ENCODE measurements at places on chromosomes 4 and X. TPM values are rescaled to one million over a fixed set of nuclear protein-coding genes. Genes with fewer than 3 reads are reported as not detected.
A peak's percentile ranks its signal among the peaks of the same experiment; 100 is the strongest.

DNA sequence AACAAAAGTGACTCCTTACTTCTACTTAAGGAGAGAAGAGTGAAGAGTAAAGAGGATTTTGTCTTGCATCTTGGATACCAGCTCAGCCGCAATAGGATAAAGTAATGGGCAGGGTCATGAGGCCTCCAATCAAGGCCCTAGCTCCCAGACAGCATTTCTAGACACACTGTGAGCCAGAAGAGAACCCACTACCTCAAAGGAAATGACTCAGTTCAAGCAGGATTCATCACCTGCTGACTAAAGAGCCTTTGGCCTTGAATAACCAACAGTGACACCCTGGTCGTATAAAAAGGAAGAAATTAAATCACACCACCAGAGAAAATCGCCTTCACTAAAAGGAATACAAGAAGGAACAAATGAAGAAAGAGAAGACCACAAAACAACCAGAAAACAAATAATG lies 416.1 kb downstream of the PCDH18 start:
- DNase-seq, result no peak

GRCh38 chrX:121496966-121497365 lies 449.6 kb downstream of the GLUD2 start:
- DNase-seq, result no peak

- no peak for DNase-seq
Measured at GRCh38 chr4:106602711-106603110, 234.1 kb upstream of the GIMD1 start.

- no peak for DNase-seq
Measured at GRCh38 chr4:43567644-43568043, 675.1 kb downstream of the GRXCR1 start.

GRCh38 chr4:67332627-67333026 lies 212.7 kb downstream of the CENPC start:
- DNase-seq, result peak; percentile 1

DNA sequence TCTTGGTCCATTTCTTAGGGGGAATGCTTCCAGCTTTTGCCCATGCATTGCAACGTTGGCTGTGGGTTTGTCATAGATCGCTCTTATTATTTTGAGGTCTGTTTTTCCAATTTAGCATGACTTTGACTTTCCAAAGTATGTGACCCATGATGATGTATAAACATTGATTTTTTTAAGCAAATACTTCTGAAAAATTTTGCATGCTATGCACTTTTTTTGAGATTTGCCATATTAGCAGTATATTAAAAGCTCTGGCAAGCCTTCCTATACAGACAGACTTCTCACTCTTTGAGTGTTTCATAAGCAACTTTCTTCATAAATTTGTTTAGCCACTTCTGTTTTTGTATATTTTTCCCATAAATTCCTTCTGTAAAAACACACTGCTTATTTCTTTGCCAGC lies 746.4 kb upstream of the LCORL start:
- no peak for DNase-seq

GRCh38 chrX:68894513-68895340 lies 65.9 kb downstream of the EFNB1 start:
- DNase-seq, result peak; percentile 73

DNA sequence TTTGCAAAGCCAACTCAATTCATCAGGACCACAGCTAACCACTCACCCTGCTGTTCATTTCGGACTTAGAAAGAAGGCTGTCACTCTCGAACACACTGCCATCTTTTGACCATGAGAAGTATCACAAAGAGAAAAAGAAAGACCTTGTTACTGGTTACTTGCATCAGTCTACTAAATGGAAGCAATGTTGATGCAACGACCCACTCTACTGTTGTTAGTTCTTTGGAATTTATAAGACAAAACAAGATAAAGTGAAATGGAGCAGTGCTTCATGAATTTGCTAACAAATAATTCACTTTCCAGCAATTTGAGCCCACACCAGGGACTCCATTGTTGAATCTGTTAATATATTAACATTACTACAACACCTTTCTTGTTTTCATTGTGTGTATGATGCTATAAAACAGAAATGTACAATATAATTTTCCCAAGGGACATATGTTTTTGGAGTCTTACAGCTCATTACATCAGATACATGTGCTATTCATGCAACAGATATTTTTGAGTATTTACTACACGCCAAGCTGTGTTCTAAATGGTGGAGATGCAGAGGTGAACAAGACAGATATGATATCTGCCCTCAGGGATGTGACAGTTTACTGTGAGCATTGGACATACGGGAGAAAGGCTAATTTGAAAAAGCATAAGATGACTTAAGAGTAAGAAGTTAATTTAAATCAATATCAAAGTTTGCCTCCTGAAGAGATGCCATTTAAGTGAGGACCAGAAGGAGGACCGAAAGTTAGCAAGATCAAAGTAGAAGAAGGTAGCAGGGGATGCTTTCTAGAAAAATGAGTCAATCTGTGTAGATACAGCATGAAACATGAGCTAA lies 87.2 kb downstream of the AREG start:
- peak; percentile 0 for DNase-seq

DNA sequence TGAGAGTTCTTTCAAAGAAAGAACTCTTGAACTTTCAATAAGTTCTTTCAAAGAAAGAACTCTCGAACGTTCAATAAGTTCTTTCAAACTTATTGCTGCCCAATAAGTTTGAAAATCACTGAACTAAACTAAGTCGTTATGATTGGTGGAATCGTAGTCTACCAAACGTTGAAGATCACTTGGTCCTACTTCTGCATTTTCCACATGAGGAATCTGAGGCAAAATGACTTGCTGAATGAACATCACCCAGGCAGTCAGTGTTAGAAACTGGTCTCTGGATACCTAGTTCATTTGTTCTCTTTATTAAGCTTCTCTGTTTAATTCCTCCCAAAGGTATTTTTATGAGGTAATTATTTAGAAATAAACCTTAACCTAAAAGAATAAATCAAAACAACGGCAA lies 7.1 kb upstream of the CNOT6L start:
- no peak for DNase-seq

- DNase-seq, result no peak
Measured at GRCh38 chrX:118174516-118175098, 58.0 kb upstream of the KLHL13 start.

DNA sequence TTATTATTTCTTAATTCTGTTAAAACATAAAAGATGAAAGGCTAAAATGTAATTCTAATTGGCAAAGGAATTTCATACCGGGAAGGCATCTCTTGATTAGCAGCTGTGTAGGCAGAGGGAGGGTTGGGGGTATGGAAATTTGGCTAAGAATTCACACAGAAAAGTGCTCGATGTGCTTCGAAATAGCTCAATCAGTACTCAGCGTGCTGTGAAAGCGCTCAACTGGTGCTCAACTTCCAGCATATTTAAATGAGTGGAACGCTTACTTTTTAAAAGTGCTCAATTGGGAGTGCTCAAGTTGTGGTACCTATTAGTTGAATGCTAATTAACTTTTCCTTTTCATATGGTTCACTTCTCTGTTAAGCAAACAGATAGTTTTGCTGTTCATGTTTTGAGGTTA lies 695.9 kb upstream of the ATOH1 start:
- no peak for DNase-seq

GRCh38 chr4:76511947-76512346 lies 76.9 kb downstream of the SHROOM3 start:
- DNase-seq, result no peak

DNA sequence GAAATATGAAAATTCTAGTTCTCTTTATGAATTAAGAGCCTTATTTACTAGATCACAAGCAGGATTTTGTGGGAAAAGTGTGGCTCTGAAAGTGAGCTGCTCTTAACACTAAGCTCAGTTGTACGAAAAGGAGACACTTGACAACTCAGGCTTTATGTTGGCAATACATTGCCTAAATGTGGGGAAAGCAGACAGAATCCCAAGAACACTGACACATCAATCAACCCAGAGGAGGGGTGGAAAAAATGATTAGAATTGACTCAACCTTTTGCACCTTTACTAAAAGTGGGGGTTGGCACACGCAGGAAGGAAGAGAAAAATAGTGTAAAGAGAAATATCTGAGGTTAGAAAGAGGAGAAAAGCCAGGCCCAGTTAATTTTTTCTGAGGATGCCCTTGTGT lies 61.6 kb downstream of the CHST7 start:
- no peak for DNase-seq

DNA sequence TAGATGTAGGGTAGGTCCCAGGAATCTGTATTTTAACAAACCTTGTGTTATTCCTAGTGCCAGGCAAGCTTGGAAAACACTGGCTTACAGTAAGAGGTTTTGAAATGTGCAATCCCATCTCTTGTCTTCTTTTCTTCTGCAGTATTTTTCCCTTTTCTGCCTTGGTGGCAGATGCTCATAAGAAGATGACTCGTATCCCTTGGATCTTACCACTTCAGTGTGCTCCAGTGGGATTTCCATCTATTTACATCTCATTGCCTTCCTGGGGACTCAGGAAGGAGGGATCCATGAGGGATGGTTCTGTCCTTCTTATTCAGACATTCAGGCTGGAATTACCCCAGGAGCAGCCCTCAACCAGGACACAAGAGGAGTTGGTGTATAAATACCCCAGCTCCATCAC lies 136.6 kb downstream of the NHS start:
- no peak for DNase-seq

DNA sequence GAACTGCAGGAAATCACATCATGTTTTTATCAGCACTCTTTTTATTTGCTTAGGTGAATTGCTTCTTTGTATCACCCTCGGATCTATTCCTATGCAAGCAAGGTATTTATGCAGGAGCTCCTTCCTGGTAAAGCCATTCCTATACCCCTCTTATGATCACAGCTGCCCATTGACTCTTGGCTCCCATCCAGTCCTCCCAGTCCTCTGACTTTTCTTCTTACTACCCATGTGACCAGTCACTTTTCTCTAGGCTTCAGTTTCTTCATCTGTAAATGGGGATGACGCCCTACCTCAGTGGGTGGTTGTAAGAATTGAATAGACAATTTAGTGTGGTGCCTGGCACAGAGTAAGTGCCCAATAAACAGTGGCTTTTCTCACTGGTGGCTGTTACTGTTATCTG lies 144.9 kb downstream of the FHIP1A start:
- DNase-seq, result no peak

- DNase-seq, result peak; percentile 85
Measured at GRCh38 chr4:184825141-184825895, 450 bp downstream of the ACSL1 start.

DNA sequence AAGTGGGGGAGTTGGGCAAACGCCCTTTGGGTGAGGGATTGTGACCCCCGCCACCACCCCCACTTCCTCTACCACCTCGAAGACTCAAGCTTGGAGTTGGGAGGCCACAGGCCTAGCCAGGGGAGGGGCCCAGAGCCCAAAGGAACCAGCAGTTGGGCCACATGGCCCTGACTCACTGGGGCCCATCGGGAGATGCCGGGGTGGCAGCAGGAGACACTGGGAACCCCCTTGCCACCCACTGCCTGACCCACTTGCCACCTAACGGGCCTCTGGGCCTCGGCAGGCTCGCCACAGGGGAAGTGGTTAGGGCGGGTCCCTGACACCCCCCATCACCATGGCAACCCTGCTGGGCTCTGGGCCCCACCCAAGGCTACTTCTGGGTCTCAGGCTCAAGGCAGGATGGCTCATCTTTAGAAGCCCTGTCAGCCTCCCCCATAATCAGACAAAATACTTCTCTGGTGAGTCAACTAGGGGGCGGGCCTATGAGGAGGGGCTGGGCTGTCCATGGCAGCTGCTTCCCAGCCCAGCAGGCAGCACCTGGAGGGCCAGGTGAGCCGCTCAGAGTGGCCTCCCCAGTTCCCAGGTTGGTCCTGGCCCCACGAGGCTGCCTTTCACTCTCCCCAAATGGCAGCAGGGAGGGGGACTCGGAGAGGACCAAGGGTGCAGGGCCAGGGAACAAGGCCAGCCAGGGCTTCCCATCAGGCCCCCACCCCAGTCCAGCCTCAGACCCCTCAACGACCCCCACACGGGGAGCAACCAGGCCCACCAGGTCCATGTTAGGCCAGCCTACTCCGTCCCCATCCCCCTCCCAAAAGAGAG lies 5.6 kb downstream of the FLNA start:
- DNase-seq, result no peak

- DNase-seq, result no peak
Measured at GRCh38 chrX:110397904-110398303, 39.3 kb downstream of the RTL9 start.

- DNase-seq, result no peak
Measured at GRCh38 chr4:116618638-116619037, 466.7 kb downstream of the TRAM1L1 start.

DNA sequence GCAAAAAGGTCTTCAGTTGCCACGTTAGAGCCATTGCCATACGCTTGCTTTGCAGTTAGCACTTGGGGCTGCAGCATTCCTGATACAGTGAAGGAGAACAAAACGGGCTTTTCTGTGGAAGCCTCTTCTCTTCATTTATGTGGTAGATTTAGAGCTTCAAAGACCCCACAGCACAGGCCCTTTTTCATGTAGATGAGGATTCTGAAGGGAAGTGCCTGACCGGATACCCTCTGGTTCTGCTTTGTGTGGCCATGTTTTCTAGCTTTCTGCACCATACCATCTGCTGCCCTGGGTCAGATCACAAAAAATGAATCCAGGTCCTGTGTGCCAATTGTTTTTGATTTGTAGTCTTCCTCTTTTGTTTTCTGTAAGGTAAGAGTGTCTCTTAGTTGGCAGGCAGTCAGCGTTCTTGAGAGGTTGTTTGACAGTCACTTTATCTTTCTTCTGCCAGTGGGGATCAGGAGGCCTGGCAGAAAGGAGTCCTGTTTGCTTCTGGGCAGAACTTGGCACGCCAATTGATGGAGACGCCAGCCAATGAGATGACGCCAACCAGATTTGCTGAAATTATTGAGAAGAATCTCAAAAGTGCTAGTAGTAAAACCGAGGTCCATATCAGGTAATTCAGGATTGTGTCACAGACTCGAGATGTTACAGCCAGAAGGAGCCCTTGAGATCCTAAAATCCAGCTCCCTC lies 7.7 kb downstream of the LAP3 start:
- DNase-seq, result no peak

DNA sequence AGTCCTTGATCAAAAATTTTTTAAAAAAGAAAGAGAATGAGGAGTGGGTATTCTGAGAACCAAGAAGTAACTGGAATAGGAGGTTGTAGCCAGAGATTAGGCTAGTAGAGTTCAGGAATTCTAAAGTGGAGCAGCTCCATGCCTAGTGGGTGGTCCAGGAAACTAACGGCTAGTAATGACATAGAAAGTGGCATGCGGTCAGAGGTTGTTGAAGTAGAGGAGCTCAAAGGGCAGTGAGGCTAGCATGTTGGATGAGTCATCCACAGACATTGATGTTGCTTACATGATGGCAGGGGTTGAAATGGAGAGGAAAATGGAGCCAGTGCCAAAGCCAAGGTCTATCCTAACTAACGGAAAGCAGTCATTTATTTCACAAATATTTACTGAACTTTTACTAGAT lies 42.1 kb downstream of the TEX13B start:
- no peak for DNase-seq

DNA sequence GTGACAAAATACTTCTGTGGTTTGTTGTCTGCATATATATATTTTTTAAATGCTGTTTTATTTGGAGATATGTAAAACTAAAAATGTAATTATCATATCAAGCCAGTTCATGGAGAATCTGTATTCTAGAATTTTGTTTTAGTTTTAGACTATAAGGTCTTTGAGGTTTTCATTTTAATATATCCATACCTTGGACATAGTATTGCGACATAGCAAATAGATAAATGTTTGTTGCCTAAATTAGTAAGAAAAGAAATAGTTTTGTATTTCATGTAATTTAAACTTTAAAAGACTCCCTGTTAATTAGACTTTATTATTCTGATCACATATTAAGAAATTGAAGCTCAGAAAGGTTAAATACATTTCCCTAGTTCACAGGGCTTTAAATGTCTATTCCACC lies 472.9 kb downstream of the GBA3 start:
- no peak for DNase-seq

PABPC1L2B gene
- 0.05 TPM for polyA plus RNA-seq

UBE2K gene
- 54.4 TPM for polyA plus RNA-seq

GYPE gene
- 0.74 TPM for polyA plus RNA-seq

GC gene
- not detected for polyA plus RNA-seq

AKAP4 gene
- not detected for polyA plus RNA-seq

MEPE gene
- polyA plus RNA-seq, result not detected

PSAPL1 gene
- polyA plus RNA-seq, result 0.02 TPM

UGT2B15 gene
- not detected for polyA plus RNA-seq
